Caki2 (cell line): ENCODE measurements at places on chromosomes 6 and 20.
A peak's percentile ranks its signal among the peaks of the same experiment; 100 is the strongest.

- DNase-seq = no peak
Measured at GRCh38 chr6:50978380-50979170, 159.9 kb downstream of the TFAP2B start.

DNA sequence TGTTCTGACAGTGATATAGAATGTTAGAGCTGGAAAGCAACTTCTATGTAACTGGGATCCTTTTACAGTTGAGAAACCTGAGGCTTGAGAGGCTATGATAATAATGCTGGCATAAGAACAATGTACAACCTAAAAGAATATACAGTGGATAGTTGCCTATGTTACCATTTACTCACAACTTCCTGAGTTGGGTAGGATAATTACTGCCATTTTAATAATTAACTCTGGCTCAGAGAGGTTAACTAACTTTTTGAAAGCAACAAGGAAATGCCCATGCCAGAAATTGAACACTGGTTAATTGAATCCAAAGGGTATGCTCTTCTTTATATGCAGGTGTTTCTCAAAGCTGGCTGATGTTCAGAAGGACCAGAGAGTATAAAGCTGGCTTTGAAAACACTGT lies 530.7 kb upstream of the MAP3K7 start:
- no peak for DNase-seq

DNA sequence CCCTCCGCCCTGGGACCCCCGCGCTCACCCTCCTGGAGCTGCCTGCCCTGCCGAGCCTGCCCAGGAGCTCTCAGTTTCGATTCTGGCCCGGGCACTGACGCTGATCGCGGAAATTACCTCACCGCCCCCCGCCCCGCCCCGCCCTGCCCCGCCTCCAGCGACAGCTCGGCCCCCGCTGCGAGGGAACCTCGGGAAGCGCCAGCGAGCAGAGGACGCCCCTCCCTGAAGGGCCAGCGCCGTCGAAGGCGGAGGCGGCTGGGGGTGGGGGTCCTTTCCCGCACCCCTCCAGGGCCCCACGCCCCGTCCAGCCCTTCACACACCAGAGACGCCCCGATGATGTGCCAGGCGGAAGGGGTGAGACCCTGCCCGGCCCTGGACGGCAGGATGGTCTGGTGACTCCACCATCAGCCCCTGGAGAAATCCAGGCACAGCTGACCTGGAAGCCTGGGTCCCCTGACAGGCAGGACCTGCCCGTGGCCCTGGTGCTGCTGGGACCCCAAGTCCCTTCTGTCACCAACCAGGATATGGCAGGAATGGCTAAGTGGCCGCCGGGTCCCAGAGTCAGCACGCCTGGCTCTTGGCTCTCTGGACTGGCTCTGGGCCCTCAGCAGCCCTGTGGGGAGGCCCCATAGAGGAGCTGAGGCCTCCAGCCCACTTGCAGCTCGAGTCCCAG lies at the start of gene HELZ2:
TSS of gene HELZ2 (minus strand) at position 84 of the 673 bp plus-strand sequence. CDS start 1,854 bp downstream, outside the sequence.
- DNase-seq = peak; percentile 45

DNA sequence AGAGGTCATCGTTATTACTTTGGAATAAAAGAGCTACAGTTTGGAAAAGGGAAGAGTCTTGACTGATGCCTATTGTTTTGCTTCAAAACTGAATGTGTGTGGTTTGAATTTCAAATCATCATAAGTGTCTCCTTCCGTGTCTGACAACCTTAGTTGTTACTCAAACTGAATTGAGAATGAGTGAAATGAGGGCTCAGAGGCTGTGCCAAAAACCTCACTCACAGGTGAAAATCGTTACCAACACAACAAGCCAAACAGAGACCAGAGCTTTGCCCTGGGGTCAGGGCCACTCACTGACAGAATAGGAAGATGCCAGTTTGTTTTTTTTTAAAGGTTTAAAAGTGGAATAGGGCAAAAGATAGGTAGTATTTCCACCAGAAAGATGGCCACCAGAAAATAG lies 15.2 kb upstream of the SIRT5 start:
- no peak for DNase-seq

- DNase-seq = no peak
Measured at GRCh38 chr6:95408111-95408510, 169.2 kb upstream of the MANEA start.

- DNase-seq = no peak
Measured at GRCh38 chr6:35041086-35041861, 99.9 kb downstream of the TCP11 start.

DNA sequence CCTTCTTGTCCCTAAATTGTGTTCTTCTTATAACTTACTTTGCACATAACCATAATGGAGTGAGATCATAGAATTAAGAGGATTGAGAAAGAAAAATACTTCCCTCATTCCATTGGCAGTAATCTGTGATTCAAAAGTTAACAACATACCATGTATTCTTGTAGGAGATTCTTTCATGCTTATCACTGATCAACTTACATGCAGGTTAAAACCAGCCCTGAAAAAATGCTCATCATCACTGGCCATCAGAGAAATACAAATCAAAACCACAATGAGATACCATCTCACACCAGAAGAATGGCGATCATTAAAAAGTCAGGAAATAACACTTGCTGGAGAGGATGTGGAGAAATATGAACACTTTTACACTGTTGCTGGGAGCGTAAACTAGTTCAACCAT lies 36.5 kb upstream of the GFRAL start:
- no peak for DNase-seq

DNA sequence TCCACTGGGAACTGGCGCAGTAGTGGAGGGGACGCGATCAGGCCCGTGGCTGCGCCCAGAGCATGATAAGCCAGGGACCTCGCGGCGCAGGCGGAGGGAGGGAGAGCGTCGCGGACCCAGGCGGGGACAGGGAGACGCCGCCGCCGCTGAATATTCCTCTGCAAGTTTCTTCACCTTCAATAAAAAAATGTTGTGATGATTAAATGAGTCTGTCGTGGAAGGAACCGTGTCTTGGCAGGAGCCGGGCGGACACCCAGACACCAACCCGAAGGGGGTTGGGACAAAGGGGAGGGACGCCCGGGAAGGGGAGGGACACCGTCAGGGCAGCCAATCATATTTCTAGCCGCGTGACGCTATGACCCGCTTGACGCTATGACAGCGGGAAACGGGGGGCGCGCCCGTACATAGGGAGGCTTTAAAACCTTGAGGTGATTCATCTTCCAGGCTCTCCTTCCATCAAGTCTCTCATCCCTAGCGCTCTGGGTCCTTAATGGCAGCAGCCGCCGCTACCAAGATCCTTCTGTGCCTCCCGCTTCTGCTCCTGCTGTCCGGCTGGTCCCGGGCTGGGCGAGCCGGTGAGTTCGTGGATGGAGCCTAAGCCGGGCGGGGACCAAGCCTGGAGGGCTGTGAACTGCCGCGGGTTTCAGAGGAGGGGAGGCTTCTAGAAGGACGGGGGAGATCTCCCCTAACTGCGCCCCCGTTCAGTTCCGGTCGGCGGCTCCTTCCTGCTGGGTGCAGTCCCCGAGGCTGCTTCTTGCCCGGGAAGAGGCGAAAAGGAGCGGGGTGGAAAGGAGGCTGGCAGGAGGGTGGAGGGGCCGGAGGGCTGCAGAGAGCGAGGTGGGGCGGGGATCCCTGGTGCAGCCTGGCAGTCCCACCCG lies at the start of gene ULBP2:
TSS of gene ULBP2 (plus strand) at position 432 of the 878 bp plus-strand sequence. CDS start at position 491, 59 bp downstream.
- DNase-seq = peak; percentile 88

- peak; percentile 71 for DNase-seq
Measured at GRCh38 chr20:63434599-63435378, 37.7 kb downstream of the KCNQ2 start.

GRCh38 chr20:49909499-49910339 lies 5.6 kb downstream of the SPATA2 start:
- DNase-seq = no peak

DNA sequence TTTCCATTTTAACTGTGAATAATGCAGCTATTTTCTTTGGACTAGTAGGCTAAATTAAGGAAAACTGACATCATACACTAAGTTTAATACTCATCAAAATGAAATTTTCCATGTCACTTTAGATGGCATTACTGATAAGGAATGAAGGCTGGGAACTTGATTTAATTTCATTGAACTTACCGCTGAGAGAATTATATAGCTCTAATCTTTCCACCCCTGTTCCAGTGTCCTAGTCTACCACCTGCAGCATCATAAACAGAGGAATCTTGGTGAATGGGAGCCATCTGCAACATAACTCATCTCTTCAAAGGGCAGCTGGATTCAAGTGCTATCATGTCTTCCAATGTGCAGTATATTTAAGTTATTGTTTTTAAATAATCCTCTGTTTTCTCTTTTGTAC lies 1395.2 kb downstream of the EPHA7 start:
- no peak for DNase-seq

DNA sequence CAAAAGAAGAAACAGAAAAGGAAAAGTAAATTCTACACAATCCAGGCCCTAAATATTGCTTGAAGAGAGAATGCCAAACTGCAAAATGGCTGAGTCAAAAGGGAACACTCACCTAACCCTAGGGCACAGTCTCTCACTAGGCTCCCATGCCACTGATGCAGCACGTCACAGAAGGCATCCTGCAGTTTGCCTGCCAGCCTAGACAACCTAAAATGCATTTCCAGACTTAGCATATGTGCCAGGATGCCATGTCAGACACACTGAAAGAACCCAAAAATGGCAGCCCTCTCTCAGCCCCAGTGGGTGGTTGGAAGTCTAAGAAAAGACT lies 10.6 kb upstream of the SIRPD start:
- no peak for DNase-seq

GRCh38 chr6:122997541-122998150 lies 1.6 kb downstream of the CLVS2 start:
- DNase-seq = no peak

DNA sequence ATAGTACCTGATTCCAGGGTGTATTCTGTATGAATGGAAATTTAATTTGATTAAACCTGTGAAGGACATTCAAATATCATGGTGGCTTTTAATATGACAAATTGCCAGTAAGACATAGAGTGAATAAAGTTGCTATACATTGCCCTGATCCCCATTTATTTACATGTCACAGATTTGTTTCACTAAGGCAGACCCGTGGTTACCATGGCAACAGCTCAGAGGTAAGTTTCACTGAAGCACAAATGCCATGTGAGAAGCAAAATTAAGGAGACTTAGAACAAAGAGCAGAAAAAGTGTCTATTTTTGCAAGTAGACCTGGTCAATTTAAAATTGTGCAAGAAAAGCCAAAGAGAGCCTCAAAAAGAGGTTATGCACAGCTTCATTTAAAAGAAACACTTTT lies 63.7 kb downstream of the PXDC1 start:
- no peak for DNase-seq

DNA sequence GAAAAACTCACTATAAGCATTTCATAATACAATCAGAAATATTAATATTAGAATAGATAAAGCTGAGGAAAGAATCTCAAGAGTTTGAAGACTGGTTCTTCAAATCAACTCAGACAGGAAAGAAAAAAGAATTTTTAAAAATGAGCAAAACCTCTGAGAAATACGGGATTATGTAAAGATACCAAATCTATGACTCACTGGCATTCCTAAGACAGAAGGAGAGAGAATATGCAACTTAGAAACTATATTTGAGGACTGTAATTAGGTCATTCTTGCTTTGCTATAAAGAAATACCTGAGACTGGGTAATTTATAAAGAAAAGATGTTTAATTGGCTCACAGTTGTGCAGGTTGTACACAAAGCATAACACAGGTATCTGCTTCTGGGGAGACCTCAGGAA lies 665.1 kb downstream of the RNF144B start:
- DNase-seq = peak; percentile 11

- no peak for DNase-seq
Measured at GRCh38 chr20:44248410-44248759, 1.3 kb downstream of the GDAP1L1 start.

DNA sequence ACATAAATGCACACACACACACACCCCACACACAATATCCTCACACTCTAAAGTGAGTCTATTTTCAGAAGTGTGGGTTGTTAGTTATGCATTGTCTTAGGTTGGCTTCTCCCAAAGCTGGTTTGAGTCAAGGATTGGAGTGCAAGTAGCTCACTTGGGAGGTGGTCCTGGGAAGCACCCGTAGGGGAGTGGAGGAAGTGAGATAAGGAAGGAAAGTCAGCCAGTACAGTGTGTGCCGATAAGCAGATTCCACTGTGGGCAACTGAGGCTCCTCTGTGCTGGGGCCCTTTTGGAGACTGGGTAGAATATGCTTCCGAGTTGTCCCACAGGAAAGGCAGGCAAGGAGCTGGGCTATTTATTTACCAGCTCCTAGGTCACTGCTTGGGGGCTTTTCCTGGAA lies 67.2 kb downstream of the PLCB4 start:
- no peak for DNase-seq

DNA sequence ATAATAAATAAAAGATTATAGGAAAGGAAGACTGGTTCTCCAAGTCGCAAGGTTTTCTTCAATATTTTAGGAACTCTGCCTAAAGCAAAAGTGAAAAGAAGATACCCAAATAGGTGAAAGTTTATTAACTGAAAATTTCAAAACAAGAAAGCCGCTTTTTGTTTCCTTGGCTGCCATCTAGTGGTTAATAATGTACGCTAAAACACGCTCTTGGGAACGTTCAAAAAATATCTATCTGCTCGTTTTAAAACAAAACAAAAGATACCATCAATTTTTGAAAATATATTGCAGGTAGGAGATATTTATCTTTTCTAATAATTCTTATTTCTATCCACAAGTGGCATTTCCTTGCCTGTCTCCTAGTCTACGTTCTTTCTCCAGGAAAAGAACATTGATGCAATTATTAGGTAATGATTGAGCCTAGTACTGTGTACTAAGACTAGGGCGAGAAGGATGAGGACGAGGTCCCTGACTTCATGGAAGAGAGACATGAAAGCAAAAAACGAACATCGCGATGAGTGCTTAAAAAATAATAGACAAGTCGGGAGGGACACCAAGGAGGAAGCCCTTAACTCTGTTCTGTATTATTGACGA lies 97.2 kb downstream of the SPTLC3 start:
- peak; percentile 36 for DNase-seq

DNA sequence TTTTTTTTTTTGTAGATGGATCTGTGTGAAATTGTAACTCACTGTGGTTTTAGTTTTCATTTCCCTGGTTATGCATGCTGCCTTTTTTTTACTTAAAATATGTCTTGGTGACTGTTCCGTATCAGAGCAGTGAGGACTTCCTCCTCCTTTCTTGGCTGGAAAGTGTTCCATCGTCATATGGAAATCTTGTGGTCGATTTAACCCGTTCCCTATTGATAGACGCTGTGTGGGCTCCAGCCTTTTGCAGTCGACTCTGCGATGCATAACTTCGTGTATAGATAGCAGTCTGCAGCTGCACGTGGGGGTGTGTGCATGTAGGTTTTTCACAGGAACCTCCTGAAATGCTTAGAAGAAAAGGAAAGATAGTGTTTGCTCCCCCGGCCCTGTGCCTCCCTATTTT lies 28.1 kb upstream of the PNPLA1 start:
- DNase-seq = no peak

GRCh38 chr20:59925899-59926298 lies 7.5 kb downstream of the SYCP2 start:
- DNase-seq = no peak
